Smooth muscle cell of the umbilical artery (primary cell): ENCODE measurements at places on chromosomes 7 and 10. TPM values are rescaled to one million over a fixed set of nuclear protein-coding genes. Genes with fewer than 3 reads are reported as not detected.

The HGF gene
- 31.6 and 83.4 TPM in 2 replicates for total RNA-seq

The METTL27 gene
- total RNA-seq, result 5.0 and 9.6 TPM in 2 replicates

The AGK gene
- 23.8 and 35.0 TPM in 2 replicates for total RNA-seq

The SPDYE11 gene
- total RNA-seq, result not detected in 2 replicates

The MGAM2 gene
- not detected in 2 replicates for total RNA-seq

The MRPS17 gene
- 6.9 and 10.7 TPM in 2 replicates for total RNA-seq

The NACAD gene
- 1.2 and 7.4 TPM in 2 replicates for total RNA-seq

The NHLRC2 gene
- 12.8 and 17.4 TPM in 2 replicates for total RNA-seq

The WNT8B gene
- not detected in 2 replicates for total RNA-seq

The GLI3 gene
- total RNA-seq, result 7.2 and 7.7 TPM in 2 replicates

The SP8 gene
- not detected in 2 replicates for total RNA-seq

The ETV1 gene
- 6.8 and 7.8 TPM in 2 replicates for total RNA-seq

The TRPV6 gene
- not detected in 2 replicates for total RNA-seq

The TMEM273 gene
- total RNA-seq, result not detected in 2 replicates

The AKR1B15 gene
- not detected in 2 replicates for total RNA-seq

The CELF2 gene
- total RNA-seq, result 2.4 and 5.1 TPM in 2 replicates

The CLEC5A gene
- total RNA-seq, result not detected in 2 replicates

The SUN3 gene
- total RNA-seq, result not detected in 2 replicates

The FOXI2 gene
- total RNA-seq, result not detected in 2 replicates

The UNCX gene
- total RNA-seq, result not detected in 2 replicates

The FRMD4A gene
- total RNA-seq, result 28.5 and 71.2 TPM in 2 replicates

The SPRN gene
- total RNA-seq, result 0.59 and 1.6 TPM in 2 replicates

The STEAP1 gene
- total RNA-seq, result 12.5 and 20.5 TPM in 2 replicates

The PRSS1 gene
- total RNA-seq, result not detected in 2 replicates
